ENCODE measurements at places on chromosomes 5 and 9.

- peaks cover 18% of the 10 kb centered on the region for H3K4me1 ChIP-seq
- peaks cover 5% of the 10 kb centered on the region for H3K36me3 ChIP-seq
- H3K4me3 ChIP-seq = no peak overlapping the region
Observed at GRCh38 chr5:174358276-174358675, 312.8 kb downstream of the NSG2 start.

GRCh38 chr5:107878661-107879060, 207.9 kb upstream of the EFNA5 start:
- no peak overlapping the region for H3K27ac ChIP-seq
- DNase-seq = no peak
- no peaks in the 10 kb centered on the region for H3K27me3 ChIP-seq
- no peak overlapping the region for H3K4me3 ChIP-seq

- no peaks in the 10 kb centered on the region for H3K27me3 ChIP-seq
- no peaks in the 10 kb centered on the region for H3K4me1 ChIP-seq
- H3K36me3 ChIP-seq = peaks cover 15% of the 10 kb centered on the region
- no peak overlapping the region for H3K4me3 ChIP-seq
Observed at GRCh38 chr9:105475302-105475701, 27.5 kb downstream of the FSD1L start.

- H3K4me1 ChIP-seq = peaks cover 24% of the 10 kb centered on the region
- no peak overlapping the region for H3K4me3 ChIP-seq
- H3K36me3 ChIP-seq = peaks cover 19% of the 10 kb centered on the region
- peaks cover 3% of the 10 kb centered on the region for H3K27me3 ChIP-seq
- no peak overlapping the region for H3K27ac ChIP-seq
- DNase-seq = no peak
Observed at GRCh38 chr9:110089681-110090370, 118.1 kb downstream of the C9orf152 start.

- H3K27me3 ChIP-seq = peaks cover 9% of the 10 kb centered on the region
- peak overlapping the region; percentile 53 for H3K27ac ChIP-seq
- no peak for DNase-seq
- H3K4me1 ChIP-seq = peaks cover 35% of the 10 kb centered on the region
- H3K36me3 ChIP-seq = no peaks in the 10 kb centered on the region
Observed at GRCh38 chr5:151181818-151182523, 24.4 kb upstream of the ANXA6 start.

DNA sequence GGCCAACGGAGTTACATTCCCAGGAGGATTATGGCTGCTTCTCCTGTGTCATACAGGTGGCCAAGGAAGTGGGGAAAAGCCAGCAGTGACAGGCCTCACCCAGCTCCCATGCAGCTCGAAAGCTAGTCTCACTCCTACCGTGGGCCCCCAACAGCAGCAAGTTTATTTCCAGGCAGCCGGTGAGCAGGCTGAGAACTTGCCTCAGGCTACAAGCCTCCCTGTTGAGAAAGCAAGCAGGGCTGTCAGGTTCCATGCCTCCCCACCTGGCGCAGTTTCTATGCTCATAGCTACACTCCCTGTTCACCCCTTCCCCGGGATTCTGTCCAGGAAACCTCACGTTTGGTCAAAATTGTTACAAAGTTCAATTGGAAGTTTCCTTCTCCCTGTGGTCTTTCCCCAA, 27.5 kb upstream of the DNAH5 start:
- peaks cover 6% of the 10 kb centered on the region for H3K27me3 ChIP-seq
- H3K36me3 ChIP-seq = no peaks in the 10 kb centered on the region
- no peak overlapping the region for H3K27ac ChIP-seq
- no peaks in the 10 kb centered on the region for H3K4me1 ChIP-seq

Data from nephron progenitor cell (in vitro differentiated cells).